Activated CD8-positive, alpha-beta memory T cell treated with anti-CD3 and anti-CD28 coated beads, Interleukin-2, amount 10 ng/mL, durations not matched to agents 7 days and 5 days (primary cell): ENCODE measurements at places on chromosomes 1 and 21. TPM values are rescaled to one million over a fixed set of nuclear protein-coding genes. Genes with fewer than 3 reads are reported as not detected.

GRCh38 chr1:117627546-117628130 lies 21.8 kb downstream of the TENT5C start:
- H3K27me3 ChIP-seq, result no peaks in the 10 kb centered on the region
- H3K27ac ChIP-seq, result no peak overlapping the region
- no peak for DNase-seq
- H3K4me1 ChIP-seq, result peaks cover 60% of the 10 kb centered on the region
- H3K4me3 ChIP-seq, result no peak overlapping the region

KLHDC8A gene
- total RNA-seq, result not detected

HFM1 gene
- total RNA-seq, result not detected

DNA sequence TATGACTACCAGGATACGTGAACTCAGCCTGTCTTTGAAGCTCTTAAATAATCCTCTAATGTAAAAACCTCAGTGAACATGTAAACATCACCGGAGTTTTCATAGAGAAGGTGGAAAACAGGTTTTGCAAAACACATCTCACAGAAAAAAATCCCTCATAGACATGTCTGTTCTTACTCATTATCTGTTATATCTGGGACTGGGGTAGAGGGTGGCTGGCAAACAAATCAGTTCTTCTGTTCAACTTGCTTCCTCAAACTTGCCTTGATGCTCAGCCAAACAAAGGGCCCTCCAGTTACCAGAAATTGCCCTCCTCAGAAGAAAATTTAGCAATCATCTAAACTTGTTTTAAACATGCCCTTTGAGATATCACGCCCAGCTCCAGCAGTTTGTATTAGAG lies 66.1 kb upstream of the CXADR start:
- H3K27ac ChIP-seq, result no peak overlapping the region
- no peak for DNase-seq
- H3K4me3 ChIP-seq, result no peak overlapping the region
- peaks cover 8% of the 10 kb centered on the region for H3K27me3 ChIP-seq
- no peaks in the 10 kb centered on the region for H3K4me1 ChIP-seq
- no peaks in the 10 kb centered on the region for H3K36me3 ChIP-seq

DNM3 gene
- total RNA-seq, result 2.2 TPM

DNA sequence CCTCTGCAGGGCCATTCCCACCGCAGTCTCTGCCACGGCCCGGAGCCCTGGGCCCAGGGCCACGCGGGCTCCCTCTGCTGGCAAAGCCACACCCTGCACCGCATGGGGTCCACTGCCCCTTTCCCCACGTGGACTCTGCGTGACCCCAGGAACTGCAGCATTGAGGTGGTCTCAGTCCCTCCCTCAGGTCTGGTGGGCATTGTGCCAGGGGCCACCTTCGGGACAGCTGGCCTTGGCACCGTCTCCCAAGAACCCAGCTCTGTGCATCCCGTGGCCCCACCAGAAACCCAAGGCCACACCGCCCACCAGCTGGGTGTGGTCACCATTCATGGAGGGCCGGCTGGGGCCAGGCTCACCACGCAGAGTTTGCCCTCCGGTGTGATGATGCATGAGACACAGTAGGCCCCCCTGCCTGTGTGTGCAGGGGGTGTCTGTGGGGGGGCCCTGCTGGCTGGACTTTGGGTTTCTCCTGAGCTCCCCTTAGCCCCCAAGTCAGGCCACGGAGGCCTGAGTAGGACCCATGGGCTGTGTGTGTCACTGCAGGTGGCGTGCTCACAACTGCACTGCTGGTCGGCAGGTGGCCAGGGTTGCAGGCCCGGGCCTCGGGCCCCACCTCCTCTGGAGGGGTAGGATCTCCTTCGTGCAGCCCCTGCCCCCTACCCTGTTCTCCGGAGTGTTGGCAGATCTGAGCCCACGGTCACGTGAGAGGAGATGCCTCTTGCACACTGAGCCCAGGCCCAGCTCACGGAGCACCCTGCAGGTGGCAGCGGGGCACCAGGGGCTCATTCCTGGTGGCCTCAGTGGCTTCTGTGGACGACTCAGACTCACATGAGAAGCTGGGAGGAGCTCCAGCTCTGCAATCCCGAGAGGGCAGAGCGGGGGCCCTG lies 5.8 kb downstream of the VWA1 start:
- peaks cover 1% of the 10 kb centered on the region for H3K4me1 ChIP-seq
- H3K4me3 ChIP-seq, result no peak overlapping the region
- DNase-seq, result peak; percentile 59

DNA sequence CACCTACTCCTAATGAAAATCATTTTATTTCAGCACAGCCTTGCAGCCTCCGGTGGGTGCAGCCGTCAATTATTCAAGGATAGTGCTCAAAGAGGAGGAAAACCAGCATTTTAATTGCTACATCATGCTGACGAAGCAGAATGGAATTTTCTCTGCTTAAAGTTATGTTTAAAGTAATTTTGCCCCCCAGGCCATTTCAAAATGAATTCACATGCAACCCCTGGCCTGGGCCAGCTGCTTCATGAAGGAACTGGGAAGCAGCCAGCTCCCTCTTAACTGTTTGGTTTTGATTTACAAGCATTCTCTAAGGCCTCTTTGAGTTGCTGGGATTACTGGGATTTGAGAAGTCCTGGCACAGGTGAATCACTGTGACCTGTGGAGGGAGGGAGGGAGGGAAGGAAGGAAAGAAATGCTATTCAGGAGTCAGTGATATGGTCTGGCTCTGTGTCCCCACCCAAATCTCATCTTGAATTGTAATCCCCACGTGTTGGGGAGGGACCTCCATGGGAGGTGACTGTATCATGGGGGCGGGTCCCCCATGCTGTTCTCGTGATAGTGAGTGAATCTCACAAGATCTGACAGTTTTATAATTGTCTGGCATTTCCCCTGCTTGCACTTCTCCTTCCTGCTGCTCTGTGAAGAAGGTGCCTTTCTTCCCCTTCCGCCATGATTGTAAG lies 66.0 kb downstream of the PGBD5 start:
- H3K36me3 ChIP-seq, result no peaks in the 10 kb centered on the region
- no peaks in the 10 kb centered on the region for H3K4me1 ChIP-seq
- no peak for DNase-seq

DNA sequence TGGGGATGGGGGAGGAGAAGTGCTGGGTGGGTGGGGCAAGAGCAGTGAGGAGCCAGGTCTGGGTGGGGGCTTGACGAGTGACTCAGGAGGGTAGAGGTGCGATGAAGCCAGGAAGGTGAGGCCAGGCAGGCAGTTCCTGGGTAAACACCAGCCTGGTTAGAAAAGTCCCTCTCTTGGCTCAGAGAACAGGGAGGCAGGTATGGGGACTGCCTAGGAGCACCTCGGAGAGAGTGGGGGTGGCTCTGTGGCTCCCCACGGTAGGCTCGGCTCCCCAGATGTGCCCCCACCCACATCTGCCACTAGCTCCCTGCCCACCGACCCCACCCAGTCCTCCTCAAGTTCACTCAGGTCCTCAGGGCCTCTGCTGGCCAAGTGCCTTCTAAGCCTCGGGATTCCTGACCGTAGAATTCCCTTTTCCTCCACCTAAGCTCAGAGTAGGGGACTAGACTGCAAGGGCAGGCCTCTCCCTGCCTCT lies 1.2 kb downstream of the HSPG2 start:
- DNase-seq, result no peak
- H3K4me3 ChIP-seq, result no peak overlapping the region
- H3K27me3 ChIP-seq, result peaks cover 39% of the 10 kb centered on the region
- peaks cover 5% of the 10 kb centered on the region for H3K4me1 ChIP-seq
- H3K36me3 ChIP-seq, result peaks cover 3% of the 10 kb centered on the region
- no peak overlapping the region for H3K27ac ChIP-seq

- H3K4me1 ChIP-seq, result no peaks in the 10 kb centered on the region
- no peaks in the 10 kb centered on the region for H3K27me3 ChIP-seq
- no peak overlapping the region for H3K27ac ChIP-seq
- no peak overlapping the region for H3K4me3 ChIP-seq
- no peaks in the 10 kb centered on the region for H3K36me3 ChIP-seq
These were observed 1489.1 kb downstream of the PLA2G4A start for GRCh38 chr1:188317894-188318293.

VWA5B1 gene
- not detected for total RNA-seq

DNA sequence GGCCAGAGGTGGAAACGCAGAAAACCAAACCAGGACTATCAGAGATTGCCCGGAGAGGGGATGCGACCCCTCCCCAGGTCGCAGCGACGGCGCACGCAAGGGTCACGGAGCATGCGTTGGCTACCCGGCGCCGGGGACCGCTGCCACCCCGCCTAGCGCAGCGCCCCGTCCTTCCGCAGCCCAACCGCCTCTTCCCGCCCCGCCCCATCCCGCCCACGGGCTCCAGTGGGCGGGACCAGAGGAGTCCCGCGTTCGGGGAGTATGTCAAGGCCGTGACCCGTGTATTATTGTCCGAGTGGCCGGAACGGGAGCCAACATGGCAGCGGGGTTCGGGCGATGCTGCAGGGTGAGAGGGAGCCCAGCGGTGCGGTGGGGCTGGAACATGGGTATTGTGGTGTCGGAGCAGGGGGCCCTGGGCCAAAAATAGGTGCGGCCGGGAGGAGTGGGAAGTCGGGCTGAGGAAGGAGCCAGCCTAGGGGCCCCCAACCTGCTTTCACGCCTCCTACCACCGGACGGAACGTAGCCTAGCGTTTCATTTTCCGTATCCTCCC lies at the start of gene ACADM:
Gene ACADM (plus strand): TSS at position 238 of the 551 bp plus-strand sequence. CDS start 79 bp downstream, at position 317.
- H3K27ac ChIP-seq, result peak within 1 kb of the TSS; percentile 95
- H3K4me1 ChIP-seq, result peaks cover 28% of the 10 kb centered on the region
- H3K27me3 ChIP-seq, result no peaks in the 10 kb centered on the region
- DNase-seq, result peak; percentile 88

GRCh38 chr1:6577831-6578525 lies 1.8 kb upstream of the ZBTB48 start:
- DNase-seq, result no peak
- H3K27me3 ChIP-seq, result no peaks in the 10 kb centered on the region

DNA sequence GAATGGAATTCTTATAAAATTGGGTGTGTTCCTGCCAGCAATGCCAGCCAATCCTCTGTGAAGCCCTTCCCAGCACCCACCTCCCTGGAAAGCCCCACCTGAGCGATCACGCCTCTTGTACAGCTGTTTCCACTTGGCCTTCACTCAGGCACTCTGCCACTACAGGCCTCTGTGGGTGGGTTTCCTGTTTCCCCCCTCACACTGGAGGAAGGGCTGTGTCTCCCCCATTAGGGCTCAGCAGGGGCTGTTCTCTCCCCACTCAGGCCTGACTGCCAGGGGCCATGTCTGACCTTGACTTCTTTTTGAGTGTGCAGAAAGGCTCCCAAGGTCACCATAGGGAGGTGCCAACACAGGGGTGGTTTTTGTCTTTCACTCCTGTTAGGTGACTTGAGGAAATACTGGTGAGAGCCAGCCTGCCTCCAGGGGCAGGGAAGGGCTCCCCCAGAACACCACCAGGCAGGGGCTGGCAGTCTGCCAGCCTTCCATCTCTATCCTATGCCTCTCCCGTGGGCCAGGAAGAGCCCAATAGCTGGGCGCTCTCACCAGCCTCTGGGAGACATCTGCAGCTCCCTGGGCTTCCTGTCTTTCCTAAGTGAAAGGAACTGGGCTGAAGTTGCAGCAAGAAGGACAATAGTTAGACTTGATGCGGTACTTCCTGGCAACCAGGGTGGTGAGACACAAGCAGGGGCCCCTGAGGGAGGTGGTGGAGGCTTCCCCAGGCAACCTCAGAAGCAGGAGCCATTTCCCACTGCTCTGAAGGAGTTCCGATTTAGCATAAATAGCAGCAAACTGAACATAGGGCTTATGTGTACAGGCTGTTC lies 49.1 kb downstream of the ELK4 start:
- H3K27ac ChIP-seq, result no peak overlapping the region
- no peaks in the 10 kb centered on the region for H3K36me3 ChIP-seq
- no peak overlapping the region for H3K4me3 ChIP-seq
- DNase-seq, result no peak
- peaks cover 9% of the 10 kb centered on the region for H3K27me3 ChIP-seq
- H3K4me1 ChIP-seq, result peaks cover 16% of the 10 kb centered on the region

DNA sequence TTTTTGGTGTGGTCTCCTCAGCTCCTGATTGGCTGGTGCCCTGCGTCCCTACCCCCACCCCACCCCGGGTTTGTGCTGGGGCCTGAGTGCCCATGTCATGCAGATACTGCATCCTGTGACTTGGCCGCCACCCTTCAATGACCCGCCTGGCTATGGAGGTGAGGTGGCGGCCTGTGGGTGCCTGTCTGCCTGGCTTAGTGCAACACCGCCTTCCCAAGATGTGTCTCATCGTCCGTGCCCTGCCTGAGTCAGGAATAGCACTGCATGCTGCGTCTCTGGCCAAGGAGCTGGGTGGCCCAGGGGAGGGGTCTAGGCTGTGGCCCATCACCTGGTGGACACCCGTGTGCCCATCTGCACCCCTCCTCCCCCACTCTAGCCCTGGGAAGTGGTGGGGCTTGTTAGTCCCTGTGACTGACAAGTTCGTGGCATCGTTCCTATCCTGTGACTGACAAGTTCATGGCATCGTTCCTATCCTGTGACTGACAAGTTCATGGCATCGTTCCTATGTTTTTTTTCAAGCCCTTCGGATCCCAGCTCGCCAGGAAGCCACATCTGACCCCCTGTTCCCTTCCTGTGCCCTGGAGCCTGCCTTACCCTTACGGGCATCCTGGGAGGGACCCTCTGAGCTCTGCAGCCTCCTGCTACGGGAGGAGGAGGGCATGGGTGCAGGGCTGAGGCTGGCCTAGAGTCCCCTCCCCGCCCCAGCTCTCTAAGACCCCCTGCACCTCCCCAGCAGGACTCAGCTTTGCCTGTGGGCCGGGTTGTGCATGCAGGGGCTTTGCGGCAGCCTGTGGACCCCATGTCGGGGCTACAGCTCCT lies 7.5 kb downstream of the SLX9 start:
- no peaks in the 10 kb centered on the region for H3K27me3 ChIP-seq
- peaks cover 21% of the 10 kb centered on the region for H3K4me1 ChIP-seq
- H3K27ac ChIP-seq, result no peak overlapping the region
- H3K4me3 ChIP-seq, result no peak overlapping the region
- no peak for DNase-seq
- H3K36me3 ChIP-seq, result peaks cover 6% of the 10 kb centered on the region

GJA9 gene
- not detected for total RNA-seq

- H3K27ac ChIP-seq, result no peak overlapping the region
- peaks cover 16% of the 10 kb centered on the region for H3K27me3 ChIP-seq
- no peaks in the 10 kb centered on the region for H3K4me1 ChIP-seq
- DNase-seq, result no peak
These were observed 40.6 kb downstream of the AKNAD1 start for GRCh38 chr1:108816049-108816893.

SPRR1B gene
- total RNA-seq, result not detected

TIMM17A gene
- 43.0 TPM for total RNA-seq

- peaks cover 24% of the 10 kb centered on the region for H3K4me1 ChIP-seq
- H3K4me3 ChIP-seq, result no peak overlapping the region
- H3K27ac ChIP-seq, result no peak overlapping the region
- peaks cover 13% of the 10 kb centered on the region for H3K27me3 ChIP-seq
- no peaks in the 10 kb centered on the region for H3K36me3 ChIP-seq
These were observed 6.2 kb downstream of the ADAMTSL4 start for GRCh38 chr1:150555198-150555970.

GRCh38 chr1:23403735-23404486 lies 20.6 kb downstream of the TCEA3 start:
- H3K4me3 ChIP-seq, result no peak overlapping the region
- DNase-seq, result peak; percentile 90
- H3K27me3 ChIP-seq, result no peaks in the 10 kb centered on the region
- no peaks in the 10 kb centered on the region for H3K36me3 ChIP-seq
- no peak overlapping the region for H3K27ac ChIP-seq
- H3K4me1 ChIP-seq, result peaks cover 16% of the 10 kb centered on the region

FNBP1L gene
- 0.42 TPM for total RNA-seq

- H3K27me3 ChIP-seq, result peaks cover 25% of the 10 kb centered on the region
- H3K36me3 ChIP-seq, result no peaks in the 10 kb centered on the region
- no peaks in the 10 kb centered on the region for H3K4me1 ChIP-seq
- H3K27ac ChIP-seq, result no peak overlapping the region
- DNase-seq, result no peak
These were observed 27.2 kb upstream of the PSMB2 start for GRCh38 chr1:35668506-35668905.

- peak overlapping the region; percentile 87 for H3K4me3 ChIP-seq
- H3K27me3 ChIP-seq, result no peaks in the 10 kb centered on the region
- no peak for DNase-seq
- H3K27ac ChIP-seq, result peak overlapping the region; percentile 80
These were observed 403 bp upstream of the C1orf122 start for GRCh38 chr1:37807220-37807554.
